ENCODE measurements at places on chromosomes 11 and 22. TPM values are rescaled to one million over a fixed set of nuclear protein-coding genes. Genes with fewer than 3 reads are reported as not detected.

- peak; percentile 18 for DNase-seq
- H3K27me3 ChIP-seq: no peaks in the 10 kb centered on the region
- H3K27ac ChIP-seq: no peak overlapping the region
- peaks cover 19% of the 10 kb centered on the region for H3K4me1 ChIP-seq
- no peak overlapping the region for H3K4me3 ChIP-seq
Measured at GRCh38 chr11:2693271-2694261, 6.2 kb downstream of the KCNQ1OT1 start.

The OR51L1 gene
- not detected for total RNA-seq

The TRIM51 gene
- total RNA-seq: not detected

DNA sequence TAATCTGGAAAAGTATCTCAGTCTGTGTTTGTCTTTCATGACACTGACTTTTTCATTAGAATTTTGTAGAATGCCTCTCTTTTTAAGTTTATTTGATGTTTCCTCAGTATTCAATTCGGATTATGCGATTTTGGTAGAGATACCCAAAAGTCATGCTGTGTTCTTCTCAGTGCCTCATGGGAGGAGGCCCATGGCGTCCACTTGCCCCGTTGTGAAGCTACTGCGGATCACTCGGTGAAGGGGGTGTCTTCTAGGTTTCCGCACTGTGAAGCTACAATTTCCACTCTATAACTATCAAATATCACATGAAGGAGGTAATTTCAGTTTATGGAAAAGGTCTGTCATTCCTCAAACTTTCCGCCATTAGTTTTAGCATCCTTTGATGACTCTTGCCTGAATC, 794.0 kb downstream of the TBC1D22A start:
- no peak for DNase-seq
- no peak overlapping the region for H3K4me3 ChIP-seq
- H3K27ac ChIP-seq: no peak overlapping the region
- no peaks in the 10 kb centered on the region for H3K36me3 ChIP-seq

GRCh38 chr11:112841729-112842128, 119.5 kb upstream of the NCAM1 start:
- H3K27me3 ChIP-seq: no peaks in the 10 kb centered on the region
- no peak for DNase-seq

DNA sequence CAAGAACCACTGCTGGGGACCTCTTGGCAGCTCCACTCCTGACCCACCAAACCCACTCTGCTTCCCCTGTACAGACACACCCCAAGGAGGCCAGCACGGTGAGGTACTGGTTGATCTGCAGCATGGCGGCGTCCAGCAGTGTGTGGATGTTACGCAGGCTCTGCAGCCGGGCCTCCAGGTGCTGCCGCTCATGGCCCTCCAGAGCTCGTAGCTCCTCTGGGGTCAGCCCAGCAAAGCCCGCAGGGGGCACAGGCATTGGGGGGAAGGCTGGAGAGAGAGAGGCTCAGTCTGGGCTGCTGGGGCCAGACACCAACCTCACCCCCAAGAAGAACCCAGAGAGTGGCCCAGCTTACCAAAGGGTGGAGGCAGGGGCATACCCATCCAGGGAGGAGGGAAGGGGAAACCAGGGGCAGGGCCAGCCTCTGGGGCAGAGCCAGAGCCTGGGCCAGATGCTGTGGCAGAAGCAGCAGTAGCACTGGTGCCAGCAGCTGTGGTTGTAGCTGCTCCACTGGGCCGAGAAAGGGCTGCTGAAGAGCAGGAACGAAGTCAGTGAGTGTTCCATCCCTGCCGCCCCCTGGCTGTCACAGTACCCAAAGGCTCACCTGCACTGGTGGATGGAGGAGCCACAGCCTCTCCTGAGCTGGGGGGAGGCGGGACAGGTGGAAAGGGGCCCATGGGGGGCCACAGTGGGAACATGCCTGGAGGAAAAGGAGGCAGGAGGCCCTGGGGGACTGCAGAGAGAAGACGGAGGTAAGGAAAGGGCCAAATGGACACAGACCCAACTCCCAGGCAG, 4.5 kb downstream of the SYVN1 start:
- no peaks in the 10 kb centered on the region for H3K27me3 ChIP-seq
- no peak overlapping the region for H3K4me3 ChIP-seq
- H3K4me1 ChIP-seq: peaks cover 8% of the 10 kb centered on the region
- no peak overlapping the region for H3K27ac ChIP-seq

GRCh38 chr11:70456921-70457532, 58.7 kb downstream of the CTTN start:
- no peaks in the 10 kb centered on the region for H3K4me1 ChIP-seq
- H3K27ac ChIP-seq: no peak overlapping the region
- no peaks in the 10 kb centered on the region for H3K27me3 ChIP-seq
- no peak overlapping the region for H3K4me3 ChIP-seq
- no peaks in the 10 kb centered on the region for H3K36me3 ChIP-seq
- DNase-seq: peak; percentile 83
